ENCODE measurements at places on chromosomes 11 and 22.

DNA sequence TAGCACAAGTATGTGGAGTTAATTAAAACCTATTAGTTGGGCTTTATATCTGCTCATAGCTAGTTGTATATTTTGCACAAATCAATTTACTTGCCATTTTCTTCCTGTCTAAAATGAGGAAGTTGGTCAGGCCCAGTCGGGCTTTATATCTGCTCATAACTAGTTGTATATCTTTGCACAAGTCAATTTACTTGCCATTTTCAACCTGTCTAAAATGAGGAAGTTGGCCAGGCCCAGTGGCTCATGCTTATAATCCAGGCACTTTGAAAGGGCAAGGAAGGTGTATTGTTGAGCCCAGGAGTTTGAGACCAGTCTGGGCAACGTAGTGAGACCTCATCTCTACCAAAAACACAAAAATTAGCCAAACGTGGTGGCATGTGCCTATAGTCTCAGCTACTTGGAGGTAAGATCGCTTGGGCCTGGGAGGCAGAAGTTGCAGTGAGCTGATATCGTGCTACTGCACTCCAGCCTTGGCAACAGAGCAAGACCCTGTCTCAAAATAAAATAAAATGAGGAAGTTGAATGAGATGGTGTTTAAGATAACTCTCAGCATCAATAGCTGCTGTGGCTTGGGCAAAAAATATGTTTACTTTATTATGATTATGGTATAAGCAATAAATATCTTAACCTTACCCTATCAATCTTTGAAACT, 1558.6 kb upstream of the RAG2 start:
- DNase-seq = no peak

DNA sequence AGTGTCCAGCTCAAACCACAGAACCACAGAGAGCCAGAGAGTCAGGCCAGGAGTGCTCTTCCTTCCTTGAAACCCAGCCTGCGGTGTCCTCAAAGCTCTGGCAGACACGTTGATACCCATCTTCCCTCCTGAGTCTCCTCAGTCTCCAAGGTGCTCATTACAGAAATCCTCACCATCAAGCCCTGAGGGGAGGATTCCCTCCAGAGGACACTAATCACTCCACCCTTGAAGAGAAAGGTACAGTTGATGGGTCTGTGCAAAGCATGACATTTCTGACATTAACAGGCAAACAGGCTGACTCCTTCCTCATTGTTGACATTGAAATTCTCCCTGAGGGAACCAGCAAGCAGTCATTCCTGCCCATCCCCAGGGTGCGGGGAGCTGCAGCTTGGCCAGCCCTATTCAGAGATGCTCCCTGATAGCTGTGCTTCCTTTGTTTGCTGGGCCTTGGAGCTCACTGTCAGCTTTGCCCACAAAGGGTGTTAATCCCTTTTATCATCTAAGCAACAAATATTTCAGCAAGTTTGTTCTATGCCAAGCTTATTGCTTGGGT, 101.7 kb upstream of the CSNK2A3 start:
- DNase-seq = no peak

- no peak for DNase-seq
Observed at GRCh38 chr22:35033635-35034296, 32.2 kb upstream of the ISX start.

DNA sequence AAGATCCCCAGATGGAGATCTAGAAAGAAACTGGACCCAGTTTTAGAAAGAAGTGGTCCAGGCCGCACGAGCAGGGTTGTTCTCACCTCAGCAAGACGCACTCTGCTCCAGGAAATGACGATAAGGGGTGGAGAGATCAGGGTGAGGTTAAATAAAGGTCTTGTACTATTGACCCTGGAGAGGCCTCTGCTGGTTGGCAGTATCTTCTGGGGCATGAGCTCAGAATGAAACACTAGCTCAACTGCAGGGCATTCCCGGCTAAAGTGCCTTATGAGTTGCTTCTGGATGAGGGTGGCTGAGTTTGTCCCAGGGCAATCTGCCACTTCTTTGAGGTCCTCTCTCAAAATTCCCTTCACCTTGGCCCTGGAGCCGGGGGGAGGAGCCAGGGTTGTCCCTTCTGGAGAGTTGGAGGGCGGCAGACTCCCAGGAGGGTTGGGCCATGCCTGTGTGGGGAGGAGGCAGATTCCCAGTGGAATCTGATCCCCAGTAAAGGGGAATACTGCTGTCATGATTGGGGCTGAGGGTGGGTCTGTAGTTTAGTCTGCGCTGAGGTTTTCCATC, 10.9 kb downstream of the USP2 start:
- DNase-seq = no peak

- no peak for DNase-seq
Observed at GRCh38 chr11:57274904-57275498, 38.0 kb upstream of the APLNR start.

GRCh38 chr22:23053051-23053707, 17.1 kb upstream of the GNAZ start:
- DNase-seq = no peak

- DNase-seq = no peak
Observed at GRCh38 chr11:10488934-10489691, 34.0 kb downstream of the AMPD3 start.

Measured in non-pigmented ciliary epithelial cell (primary cell).